CD4-positive, alpha-beta T cell treated with Interleukin-4 for 4 hours (primary cell): ENCODE measurements at places on chromosomes 3 and 15.

DNA sequence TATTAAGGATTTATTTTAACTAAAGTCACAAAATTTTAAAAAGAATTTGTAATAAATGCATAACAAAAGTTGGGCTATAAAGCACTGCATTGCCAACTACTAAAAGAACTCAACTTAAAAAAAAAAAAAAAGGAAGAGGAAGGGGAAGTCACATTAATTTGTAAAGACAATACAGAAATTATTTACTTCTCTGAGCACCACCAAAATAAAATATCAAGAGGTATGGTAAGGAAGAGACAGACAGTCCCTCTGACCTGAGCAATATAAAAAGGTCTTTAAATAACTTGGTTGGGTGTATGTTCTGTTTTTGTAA, 83.5 kb downstream of the UACA start:
- DNase-seq, result no peak

DNA sequence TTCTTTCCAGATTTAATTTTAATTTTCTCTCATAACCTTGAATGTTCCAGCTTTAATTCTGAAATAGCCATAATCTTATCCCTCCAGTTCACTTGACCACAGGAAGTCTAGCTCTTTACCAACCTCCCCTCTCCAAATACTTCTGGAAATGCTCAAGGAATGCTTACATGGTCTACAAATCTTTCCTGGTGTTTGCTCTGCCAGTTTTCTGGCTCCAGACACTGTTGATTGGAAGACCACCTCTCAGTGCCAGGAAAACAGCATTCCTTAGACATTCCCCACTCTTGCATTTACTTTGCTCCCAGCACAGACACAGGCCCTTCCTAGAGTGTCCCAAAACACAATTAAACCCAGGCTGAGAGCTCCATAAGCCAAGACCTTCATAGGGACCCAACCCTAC, 98.6 kb downstream of the MESD start:
- DNase-seq, result no peak

DNA sequence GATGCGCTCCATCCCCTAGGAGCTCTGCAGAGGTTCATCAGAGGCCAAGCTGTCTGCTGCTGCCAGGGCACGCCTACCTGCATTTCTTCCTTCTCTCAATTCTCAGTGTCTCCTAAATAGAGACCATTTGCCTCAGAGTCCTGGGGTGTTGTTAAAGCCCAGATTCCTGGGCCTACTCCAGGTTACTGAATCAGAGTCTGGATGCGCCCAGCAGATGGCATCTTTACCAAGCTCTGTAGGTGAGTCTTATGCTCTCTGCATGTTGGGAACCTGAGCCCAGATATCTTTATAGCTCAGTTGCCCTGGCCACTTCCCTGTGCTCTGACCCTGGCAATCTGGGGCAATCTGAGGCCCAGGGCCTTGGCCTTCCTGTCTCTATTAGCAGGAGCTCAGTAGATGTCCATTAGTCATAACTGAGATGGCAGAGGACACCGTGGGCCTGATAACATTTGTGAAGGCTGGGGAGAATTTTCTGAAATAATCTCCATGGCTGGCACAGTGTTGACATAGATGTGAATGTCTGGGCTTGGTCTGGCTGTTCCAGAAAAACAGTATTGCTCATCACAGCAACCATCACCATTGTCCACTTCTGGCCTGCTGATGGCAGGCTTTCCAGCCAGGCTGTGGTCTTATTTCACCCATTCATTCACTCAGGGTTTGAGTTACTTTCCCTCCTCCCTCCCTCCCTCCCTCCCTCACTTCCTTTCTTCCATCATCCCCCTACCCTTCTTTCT, 13.3 kb upstream of the RBP1 start:
- DNase-seq, result no peak

DNA sequence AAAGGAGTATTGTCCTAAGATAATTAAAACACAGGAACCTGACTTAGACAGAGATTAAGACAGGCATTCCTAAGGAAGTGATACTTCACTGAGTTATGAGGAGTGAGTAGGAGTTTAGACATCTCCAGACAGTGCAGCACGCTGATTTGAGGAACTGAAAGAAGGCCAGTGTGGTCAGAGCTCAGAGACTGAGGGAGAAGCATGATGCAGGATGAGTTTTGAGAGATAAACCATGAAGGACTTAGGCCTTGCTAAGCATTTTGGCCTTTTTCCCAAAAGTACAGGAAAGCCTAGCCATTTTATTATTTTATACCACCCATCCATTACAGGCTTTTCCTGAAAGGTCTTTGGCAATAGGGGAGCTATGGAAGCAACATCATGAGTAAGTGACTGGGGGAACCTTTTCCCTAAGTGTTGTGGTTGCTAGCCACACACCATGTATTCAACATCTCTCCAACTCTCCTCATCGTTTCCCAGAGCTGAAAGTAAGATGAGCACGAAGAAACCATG, 375.6 kb upstream of the TPRG1 start:
- DNase-seq, result peak; percentile 21

DNA sequence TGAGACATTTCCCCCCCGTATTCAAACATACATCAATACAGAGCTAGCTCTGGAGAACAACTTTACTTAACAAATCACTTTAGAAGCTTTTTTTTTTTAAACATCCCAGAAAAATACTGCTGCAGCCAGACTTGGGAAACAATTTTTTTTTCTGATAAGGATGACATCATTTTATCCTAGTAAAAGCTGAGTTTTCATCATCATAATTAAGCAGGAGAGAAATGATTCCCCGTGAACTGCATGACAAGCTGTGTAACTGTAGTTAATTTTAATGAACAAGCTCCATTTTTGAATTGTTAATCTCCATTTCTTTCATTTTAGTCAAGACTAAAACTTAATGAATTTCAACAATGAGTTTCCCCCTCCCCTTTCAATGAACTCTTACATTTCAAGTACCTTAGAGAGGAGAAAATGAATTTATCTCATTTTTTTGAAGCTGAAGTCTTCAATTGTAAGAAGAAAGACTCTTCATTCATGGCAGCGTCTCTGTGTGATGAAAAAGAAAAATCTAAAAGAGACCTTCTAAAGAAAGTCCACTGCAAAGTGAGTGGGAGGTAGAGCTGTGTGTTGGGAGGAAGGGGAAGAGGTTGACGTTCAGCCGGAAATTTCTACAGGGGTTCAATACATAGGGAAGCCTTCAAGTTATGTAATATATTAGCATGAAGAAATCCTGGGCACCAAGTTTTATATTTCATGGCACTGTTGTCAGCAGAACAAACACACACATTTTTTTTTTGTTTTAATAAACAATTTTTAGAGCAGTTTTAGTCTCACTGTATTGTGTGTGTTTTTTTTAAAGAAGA, 31.7 kb downstream of the HES1 start:
- no peak for DNase-seq

GRCh38 chr15:62119874-62120273, 45.2 kb downstream of the C2CD4B start:
- DNase-seq, result no peak

GRCh38 chr15:65329288-65329983, 25.0 kb downstream of the RNU5B-1 start:
- DNase-seq, result no peak

- no peak for DNase-seq
Observed at GRCh38 chr3:196585044-196585757, 16.7 kb downstream of the FBXO45 start.

GRCh38 chr3:36394176-36394575, 13.9 kb downstream of the STAC start:
- no peak for DNase-seq

DNA sequence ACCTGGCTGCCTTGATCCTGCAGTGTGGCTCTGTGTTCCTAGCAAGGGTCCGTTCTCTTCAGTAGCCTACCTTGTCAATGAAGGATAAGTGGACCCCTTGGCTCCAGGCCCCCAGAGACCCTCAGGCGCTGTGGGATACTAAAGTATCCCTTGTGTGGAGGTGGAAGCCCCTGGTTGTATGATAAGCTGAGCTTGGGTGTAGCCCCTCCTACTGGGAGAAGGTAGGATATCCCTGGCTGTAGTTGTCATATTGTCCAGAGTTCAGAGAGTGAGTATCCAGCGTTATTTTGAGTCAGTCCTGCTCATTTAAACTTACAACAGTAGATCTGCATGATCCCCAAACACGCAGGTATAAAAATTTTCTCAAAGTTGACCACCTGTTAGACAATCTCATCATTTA, 496.8 kb downstream of the CNTN4 start:
- DNase-seq, result no peak

DNA sequence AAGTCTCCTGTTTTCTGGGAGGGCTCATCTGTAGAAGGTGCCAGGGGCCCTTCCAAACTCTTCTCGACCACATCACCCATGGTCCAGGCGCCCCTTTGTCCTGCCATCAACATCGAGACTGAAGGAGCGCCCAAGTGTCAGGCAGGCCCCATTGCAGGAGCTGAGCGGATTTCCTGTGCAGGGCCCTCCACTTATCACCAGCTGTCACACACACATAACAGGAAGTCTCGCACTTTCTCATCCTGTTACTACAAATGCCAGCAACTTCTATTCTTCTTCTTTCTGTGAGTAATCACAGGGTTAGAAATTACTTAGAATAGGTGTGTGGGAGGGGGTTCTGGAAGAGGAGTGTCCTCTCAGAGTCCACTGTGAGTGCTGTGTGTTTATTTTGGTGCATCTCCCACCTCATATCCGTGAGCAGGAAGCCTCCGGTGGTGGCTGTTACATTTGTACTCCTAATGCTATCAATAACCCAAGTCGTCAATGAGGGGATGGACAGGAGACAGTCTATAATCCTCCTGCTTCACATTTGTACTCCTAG, at the start of gene KLHL6:
KLHL6 (minus strand) TSS at position 166 of the 541 bp plus-strand sequence; CDS start at position 113, 53 bp downstream.
- DNase-seq, result peak; percentile 89

DNA sequence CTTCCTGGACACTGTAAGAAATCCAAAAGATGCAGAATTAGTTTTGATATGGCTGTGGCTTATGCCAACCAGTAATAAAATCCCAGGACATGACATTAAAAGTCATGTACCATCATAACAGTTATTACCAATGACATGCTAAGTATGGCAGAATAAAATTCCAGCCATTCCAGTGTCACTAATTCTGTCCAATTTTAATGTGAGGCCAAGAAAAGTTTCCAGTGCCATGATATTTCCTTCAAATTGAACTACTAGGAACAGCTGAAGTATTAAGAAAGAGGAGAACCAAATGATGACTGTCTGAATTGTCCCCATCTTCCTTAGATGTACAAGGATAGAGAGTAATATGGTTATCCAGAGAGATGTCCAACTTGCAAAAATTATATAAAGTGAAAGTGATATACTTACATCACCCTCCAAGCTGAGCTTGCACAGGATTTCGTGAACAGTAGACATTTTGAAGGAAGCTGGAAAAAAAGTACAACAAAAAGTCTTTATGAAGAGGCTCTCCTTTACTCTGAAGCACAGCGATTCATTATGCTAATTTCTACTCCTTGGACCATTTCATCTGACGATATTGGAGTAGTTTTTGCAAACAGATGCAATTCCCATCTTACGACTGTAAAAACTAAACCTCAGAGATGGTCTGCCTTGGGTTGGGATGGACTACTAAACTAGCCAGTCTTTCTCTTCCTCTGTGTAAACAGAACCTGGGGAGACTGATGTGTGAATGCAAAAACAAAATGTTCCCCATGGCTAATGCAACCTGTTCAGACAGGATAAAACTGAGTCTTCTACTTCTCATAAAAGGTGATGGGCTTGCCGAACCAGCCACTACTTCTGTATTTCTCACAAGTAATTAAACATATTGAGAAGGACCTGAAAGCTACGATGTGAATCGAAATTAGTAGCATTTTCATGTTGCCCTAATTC, 11.9 kb downstream of the ANXA2 start:
- no peak for DNase-seq

DNA sequence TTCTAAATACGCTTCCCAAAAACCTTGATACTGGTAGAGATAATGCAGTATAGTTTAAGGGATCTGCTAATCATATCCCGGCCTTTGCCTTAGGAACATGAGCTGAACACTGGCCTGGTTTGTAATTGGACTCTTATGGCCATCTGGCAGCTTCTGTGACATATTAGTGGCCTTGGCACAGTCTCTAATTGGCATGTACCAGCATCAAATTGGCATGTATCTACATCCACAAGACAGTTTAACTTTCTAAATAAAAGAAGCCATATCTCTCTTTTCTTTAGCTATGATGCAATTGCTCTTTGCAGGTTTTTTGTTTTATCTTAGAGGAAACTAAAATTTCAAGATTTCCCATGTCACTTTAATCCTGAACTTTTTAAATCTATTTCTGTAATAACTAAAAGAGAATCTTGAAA, 44.6 kb upstream of the FILIP1L start:
- DNase-seq, result no peak

GRCh38 chr3:169227911-169228310, 435.6 kb downstream of the MECOM start:
- no peak for DNase-seq

DNA sequence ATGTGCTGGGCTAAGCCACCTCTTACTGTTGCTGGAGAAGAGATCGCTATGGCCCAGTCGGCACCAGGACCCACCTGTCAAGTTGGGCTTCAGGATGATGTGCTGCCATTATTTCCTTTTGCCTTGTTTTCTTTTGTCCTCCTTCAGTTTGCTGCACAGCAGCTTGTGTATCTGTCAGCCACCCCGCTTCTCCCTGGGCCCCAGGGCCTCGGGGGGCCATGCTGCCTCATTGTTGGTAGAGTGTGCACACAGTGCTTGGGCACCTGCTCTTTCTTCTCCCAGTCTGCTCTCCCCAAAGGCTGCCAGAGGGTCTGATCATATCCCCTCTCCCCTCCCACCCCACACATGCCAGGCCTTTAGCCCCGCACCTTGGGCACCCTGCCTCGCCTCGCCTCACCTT, 185.5 kb upstream of the ATP10A start:
- DNase-seq, result no peak

GRCh38 chr3:5136211-5136918, 14.3 kb downstream of the ARL8B start:
- peak; percentile 69 for DNase-seq

DNA sequence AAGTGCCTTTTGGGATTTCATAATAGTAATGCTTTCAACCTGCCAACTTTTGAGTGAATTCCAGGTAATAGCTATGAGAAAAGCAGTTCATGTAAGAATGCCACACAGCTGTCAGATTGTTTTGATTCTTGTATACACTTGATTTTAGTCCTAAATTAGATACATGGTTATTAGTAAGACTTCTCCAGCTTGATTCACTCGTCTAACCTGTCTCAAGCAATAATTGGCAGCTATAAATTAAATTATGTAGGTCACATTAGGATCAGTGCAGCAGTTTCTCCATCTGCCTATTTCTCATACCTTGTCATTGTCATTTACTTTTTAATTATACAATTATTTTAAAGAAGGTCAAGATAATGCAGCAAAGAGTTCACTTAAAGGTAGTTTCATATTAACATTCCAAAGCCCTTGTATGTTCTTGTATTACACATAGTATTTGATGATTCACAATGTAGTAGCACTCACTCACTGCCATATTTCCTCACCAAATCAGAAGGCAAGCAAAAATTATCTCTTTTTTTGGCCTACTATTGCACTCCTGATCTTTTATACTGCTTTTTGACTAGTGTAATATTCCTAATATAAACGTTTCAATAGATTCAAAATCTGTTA, 10.9 kb upstream of the CRYBG3 start:
- no peak for DNase-seq

GRCh38 chr3:100782348-100782747, 73.1 kb downstream of the TFG start:
- DNase-seq, result no peak

- no peak for DNase-seq
Observed at GRCh38 chr3:50671331-50671730, 3.4 kb upstream of the DOCK3 start.
